HFFc6 (cell line): ENCODE measurements at places on chromosomes 11 and 22.

DNA sequence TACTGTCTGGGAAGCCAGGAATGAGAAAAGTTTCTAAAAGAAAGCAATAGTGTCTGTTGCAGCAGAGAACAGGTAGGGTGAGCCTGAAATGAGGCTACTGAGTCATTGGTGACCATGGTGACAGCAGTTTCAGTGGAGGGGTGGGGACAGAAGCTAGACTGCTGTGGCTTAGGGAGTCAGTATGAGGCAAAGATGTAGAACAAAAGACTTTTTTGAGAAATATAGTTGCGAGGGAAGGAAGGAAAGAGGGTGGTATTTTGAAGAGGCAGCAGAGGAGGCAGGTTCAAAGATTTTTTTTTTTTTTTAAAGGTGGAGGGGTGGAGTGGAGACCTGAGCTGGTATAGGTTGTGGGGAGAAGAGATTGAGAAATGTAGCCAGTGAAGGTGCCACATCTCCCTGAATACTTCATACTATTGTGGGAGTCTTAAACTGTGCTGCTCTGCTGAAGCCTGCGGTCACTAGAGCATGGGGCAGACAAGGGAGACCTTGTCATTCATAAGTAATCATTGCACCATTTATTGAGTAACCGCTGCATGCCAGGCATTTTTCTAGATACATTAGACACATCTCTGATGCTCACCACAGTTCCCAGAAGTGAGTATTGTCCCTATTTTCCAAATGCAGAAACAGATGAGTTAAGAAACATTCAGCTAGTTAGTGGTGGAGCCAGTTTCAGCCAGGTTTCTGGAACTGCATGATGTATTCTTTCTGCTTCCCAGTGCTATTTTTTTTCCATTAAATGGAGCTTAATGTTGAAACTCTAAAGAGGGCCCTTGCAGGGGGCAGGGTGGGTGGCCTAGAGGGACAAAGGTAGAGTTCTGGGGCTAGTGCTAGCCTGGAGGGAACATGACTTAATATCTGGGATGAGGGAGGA lies 49.9 kb downstream of the STIM1 start:
- peak; percentile 51 for DNase-seq

DNA sequence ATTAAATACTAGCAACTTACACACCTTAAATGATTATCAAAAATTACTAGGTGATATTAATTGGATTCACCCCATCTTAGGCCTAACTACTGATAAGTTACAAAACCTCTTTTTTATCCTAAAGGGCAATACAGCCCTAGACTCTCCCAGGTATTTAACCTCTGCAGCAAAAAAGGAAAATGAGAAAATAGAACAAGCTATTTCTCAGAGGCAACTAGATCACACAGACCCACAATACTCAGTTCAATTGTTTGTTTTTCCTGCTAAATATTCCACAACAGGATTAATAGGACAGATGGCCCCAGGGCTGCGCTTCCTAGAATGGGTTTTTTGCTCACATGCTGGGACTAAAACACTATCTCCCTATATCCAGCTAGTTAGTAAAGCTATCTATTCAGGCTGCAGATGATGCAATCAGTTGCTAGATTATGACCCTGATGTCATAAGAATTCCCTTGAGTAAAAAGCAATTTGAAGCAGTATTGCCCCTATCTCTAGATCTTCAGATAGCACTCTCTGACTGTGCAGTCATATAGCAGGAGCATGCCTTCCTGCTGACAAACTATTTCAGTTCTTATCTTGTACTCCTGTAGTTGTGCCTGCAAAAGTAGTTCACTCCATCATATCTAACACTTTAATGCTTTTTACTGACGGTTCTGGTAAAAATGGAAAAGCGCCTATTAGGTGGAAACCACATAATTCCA lies 1595.5 kb upstream of the TENM4 start:
- no peak for DNase-seq

- no peak for DNase-seq
These were observed 6.4 kb downstream of the E2F8 start for GRCh38 chr11:19234231-19234817.

GRCh38 chr22:41907436-41908401 lies 7.2 kb downstream of the SHISA8 start:
- DNase-seq, result no peak

DNA sequence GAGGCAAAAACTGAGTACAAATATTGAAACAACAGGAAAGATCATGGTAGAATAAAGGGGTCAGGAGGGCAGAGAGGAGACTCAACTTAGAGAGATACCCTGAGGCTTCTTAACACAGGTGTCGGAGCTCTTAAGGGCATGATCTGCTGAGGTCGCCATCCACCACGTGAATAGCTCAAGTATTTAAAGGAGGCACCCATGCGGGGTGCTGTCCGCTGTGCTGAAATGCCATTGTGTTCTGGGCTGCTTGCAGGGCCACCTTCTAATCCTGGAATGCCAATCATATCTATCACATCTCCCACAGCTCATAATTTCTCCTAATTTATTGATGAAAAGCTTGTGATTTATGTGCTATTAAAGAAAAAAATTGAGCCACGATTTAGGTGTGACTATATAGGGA lies 90.2 kb downstream of the SEZ6L start:
- no peak for DNase-seq

- no peak for DNase-seq
These were observed 44.0 kb downstream of the IGF2 start for GRCh38 chr11:2095198-2095520.

DNA sequence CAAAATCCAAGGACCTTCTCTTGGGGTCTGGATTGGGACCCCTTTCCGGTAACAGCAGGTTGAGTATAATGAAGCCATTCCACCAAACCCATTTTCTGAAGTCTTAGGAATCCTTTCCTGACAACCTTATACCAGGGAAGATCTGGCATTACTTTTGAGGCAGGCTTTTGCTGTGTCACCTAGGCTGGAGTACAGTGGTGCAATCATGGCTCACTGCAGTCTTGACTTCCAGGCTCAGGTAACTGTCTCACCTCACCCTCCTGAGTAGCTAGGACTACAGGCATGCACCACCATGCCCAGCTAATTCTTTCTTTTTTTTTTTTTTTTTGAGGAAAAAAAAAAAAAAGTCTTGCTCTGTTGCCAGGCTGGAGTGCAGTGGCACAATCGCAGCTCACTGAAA lies 55.8 kb upstream of the TREH start:
- DNase-seq, result no peak
